Frontal cortex (tissue), 4 donors: ENCODE measurements at places on chromosomes 4 and X. TPM values are rescaled to one million over a fixed set of nuclear protein-coding genes. Genes with fewer than 3 reads are reported as not detected.

The TBC1D19 gene
- total RNA-seq: 111 TPM

The MTMR8 gene
- 4.5 TPM for total RNA-seq

The PPEF1 gene
- 16.3 TPM for total RNA-seq

The MXRA5 gene
- total RNA-seq: 0.82 TPM

The PRPS2 gene
- 48.9 TPM for total RNA-seq

The TMEM154 gene
- under 0.01 TPM for total RNA-seq

The RNF175 gene
- total RNA-seq: 31.0 TPM

The CSAG1 gene
- total RNA-seq: not detected

The PROM1 gene
- total RNA-seq: 87.6 TPM

The CEP44 gene
- total RNA-seq: 24.5 TPM

The RBM41 gene
- 20.4 TPM for total RNA-seq

The RASL11B gene
- total RNA-seq: 19.2 TPM

The OTUD6A gene
- total RNA-seq: not detected

The CXCL11 gene
- total RNA-seq: not detected
